ENCODE measurements at places on chromosomes 11 and 22. TPM values are rescaled to one million over a fixed set of nuclear protein-coding genes. Genes with fewer than 3 reads are reported as not detected.
A peak's percentile ranks its signal among the peaks of the same experiment; 100 is the strongest.

The FGF19 gene
- total RNA-seq: 0.34 TPM

DNA sequence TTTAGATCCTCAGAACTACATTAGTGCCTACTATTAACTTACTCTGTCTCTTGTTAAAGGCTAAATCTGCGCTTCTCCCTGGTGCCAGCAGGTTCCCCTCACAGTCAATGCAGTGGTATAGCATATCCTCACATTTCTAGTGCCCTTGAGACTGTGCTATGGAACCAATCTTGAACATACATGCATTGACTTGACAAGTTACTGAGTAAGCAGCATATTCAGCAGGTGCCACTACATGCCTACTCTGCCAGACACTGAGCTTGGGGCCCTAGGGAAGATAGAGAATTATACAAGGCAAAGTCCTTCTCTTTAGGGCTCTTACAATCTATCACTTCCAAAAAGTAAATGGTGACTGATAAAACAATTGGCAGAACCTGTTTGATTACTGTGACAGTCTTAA, 3.2 kb downstream of the FUT4 start:
- H3K4me1 ChIP-seq: peaks cover 35% of the 10 kb centered on the region
- H3K36me3 ChIP-seq: peaks cover 2% of the 10 kb centered on the region
- peaks cover 6% of the 10 kb centered on the region for H3K27me3 ChIP-seq
- no peak for DNase-seq
- no peak overlapping the region for H3K27ac ChIP-seq

- no peaks in the 10 kb centered on the region for H3K4me1 ChIP-seq
- no peaks in the 10 kb centered on the region for H3K36me3 ChIP-seq
- no peak overlapping the region for H3K4me3 ChIP-seq
- H3K27me3 ChIP-seq: no peaks in the 10 kb centered on the region
- H3K27ac ChIP-seq: no peak overlapping the region
- no peak for DNase-seq
Measured at GRCh38 chr11:39149214-39149613, 2310.2 kb downstream of the LRRC4C start.

DNA sequence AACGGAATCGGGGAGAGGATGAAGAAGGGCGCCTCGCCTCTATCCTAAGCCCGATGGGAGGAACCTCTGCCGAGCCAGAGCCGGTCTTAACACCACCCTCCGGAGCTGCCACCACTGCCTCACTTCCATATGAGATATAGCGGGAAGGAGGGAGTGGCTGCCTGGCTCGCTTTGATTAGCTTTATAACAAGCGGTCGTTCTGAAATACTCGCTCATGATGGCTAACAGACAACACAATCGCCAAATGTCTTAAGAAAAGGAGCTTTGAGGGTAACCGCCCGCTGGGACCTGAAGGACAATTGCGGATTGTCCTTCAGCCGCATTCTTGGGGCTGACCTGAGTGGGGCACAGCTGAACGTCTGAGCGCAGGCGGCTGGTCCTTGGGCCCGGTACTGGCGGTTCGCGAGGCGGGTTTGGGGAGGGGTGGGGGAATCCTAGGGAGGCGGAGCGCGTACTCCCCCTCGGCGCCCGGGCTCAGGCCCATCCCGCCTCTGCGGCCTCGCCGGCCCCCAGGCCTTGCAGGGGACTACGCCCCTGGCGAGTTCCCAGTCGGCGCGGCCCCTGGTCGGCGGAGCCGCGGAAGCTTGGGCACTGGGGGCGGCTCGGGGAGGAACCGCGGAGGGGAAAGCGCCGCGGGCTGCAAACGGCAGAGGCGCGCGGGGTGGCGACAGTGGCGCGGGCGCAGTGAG, at the start of gene PLAAT5:
Gene PLAAT5 (minus strand): TSS at position 617 of the 689 bp plus-strand sequence. CDS start 133 bp downstream, at position 484.
- no peak within 1 kb of the TSS for H3K27ac ChIP-seq
- peaks cover 47% of the 10 kb centered on the region for H3K27me3 ChIP-seq
- peak within 1 kb of the TSS; percentile 89 for H3K4me3 ChIP-seq
- peak; percentile 36 for DNase-seq

GRCh38 chr22:45911601-45912271, 65.2 kb downstream of the WNT7B start:
- H3K4me1 ChIP-seq: peaks cover 8% of the 10 kb centered on the region
- H3K27ac ChIP-seq: no peak overlapping the region
- H3K4me3 ChIP-seq: no peak overlapping the region
- H3K27me3 ChIP-seq: no peaks in the 10 kb centered on the region
- no peaks in the 10 kb centered on the region for H3K36me3 ChIP-seq

DNA sequence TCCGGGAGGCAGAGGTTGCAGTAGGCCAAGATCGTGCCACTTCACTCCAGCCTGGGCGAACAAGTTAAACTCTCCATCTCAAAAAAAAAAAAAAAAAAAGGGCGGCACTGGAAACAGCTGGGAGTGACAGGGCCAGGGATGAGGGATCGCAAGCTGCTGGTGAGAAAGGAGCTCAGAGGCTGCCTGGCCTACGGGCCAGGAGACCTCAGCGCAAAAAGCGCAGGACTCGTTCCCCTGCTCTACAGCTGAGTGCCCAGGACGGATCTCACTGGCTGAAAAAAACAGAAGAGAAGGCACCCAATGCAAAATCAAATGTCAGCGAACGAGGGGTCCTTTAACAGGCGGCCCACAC, 650 bp upstream of the NUP50 start:
- no peaks in the 10 kb centered on the region for H3K27me3 ChIP-seq
- peaks cover 50% of the 10 kb centered on the region for H3K4me1 ChIP-seq
- H3K4me3 ChIP-seq: peak overlapping the region; percentile 98
- DNase-seq: no peak

DNA sequence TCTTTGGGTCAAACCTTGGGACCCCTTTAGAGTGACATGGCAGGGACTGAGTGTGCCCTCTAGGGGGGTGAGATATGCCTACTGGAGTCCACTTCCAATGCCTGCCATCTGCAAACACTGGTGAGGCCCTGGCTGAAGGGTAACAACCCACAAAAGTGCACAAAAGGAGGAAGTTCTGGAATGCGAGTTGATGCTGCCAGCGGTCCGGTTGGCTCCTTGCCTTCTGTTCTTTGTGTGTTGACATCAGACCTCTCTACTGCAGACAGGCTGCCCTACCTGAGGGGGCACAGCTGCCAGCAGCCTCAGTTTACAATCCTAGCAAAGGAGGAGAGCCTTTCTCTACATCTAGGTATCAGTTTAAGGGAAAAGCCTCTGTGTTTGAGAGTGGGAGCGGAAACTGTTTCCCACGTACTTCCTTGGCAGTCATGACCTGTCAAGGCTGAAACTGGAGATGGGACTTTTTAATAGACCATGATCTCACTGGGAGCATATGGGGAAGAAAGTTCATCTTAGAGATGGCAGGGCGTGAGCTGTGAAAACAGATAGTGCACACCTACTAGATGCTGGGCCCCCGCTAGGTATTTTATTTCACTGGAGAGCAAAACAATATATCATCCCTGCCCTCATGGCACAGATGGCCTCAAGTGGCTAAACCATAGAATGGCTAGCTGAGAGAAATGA, 27.2 kb downstream of the BMAL1 start:
- H3K4me1 ChIP-seq: peaks cover 5% of the 10 kb centered on the region
- no peaks in the 10 kb centered on the region for H3K27me3 ChIP-seq
- DNase-seq: no peak

DNA sequence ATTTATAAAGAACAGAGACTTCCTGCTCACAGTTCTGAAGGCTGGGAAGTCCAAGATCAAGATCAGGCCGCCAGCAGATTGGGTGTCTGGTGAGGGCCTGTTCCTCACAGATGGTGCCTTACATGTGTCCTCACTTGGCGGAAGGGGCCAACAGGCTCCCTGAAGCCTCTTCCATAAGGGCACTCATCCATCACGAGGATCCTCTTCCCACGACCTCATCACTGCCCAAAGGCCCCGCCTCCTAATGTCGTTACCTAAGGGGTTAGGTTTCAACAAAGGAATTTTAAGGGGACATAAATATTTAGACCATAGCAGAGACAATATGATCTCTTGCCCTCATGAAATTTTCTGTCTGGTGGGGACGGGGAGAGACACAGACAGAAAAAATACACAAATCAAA, 18.6 kb downstream of the TP53AIP1 start:
- no peak for DNase-seq
- no peak overlapping the region for H3K27ac ChIP-seq
- no peak overlapping the region for H3K4me3 ChIP-seq
- H3K4me1 ChIP-seq: peaks cover 23% of the 10 kb centered on the region
- H3K36me3 ChIP-seq: no peaks in the 10 kb centered on the region

The BATF2 gene
- 0.30 TPM for total RNA-seq

DNA sequence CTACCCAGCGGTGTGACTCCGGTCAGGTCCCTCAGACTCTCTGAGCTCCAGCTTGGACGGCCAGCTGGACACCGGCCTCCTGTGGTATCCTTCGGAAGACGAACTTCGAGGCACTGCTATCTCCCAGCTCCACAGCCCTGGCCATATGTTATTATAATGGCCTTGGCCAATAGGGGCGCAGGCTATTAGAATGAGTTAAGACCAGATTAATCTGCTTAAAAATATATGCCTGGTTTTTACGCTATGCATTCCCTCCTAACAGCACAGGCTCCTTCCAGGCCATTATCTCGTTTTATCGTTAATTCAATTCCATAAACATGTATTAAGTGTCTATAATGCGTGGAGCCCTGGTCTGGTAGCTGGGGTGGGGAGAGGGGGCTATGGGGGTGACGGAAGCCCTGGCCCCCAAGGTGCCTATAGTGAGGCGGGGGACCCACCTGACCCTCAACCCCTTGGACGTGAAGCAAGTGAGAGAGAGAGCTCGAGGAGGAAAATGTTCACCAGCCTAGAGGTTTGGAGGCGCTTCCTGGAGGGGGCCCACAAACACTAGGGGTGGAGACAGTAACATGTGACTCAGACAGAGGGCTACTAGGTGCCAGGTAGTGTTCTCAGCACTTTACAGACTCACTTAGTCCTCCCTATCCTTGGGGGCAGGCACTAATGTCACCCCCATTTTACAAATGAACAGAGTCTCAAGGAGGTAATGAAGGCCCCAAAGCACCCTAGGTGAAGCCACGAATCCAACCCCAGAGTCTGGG, 37.5 kb upstream of the TCF20 start:
- H3K36me3 ChIP-seq: no peaks in the 10 kb centered on the region
- peaks cover 25% of the 10 kb centered on the region for H3K4me1 ChIP-seq
- DNase-seq: no peak
- H3K4me3 ChIP-seq: no peak overlapping the region
- no peak overlapping the region for H3K27ac ChIP-seq

DNA sequence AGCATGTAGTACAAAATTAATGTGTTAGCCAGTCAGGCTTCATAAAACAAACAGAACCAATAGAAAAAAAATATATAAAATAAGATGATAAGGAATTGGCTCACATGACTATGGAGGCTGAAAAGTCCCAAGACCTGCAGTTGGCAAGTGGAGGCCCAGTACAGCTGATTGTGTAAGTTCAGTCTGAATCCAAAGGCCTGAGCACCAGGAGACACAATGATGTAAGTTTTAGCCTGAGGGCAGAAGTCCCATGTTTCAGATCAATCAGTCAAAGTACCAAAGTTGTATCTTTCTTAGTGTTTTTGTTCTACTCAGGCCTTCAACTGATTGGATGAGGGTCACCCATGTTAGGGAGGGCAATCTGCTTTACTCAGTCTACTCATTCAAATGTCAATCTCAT, 14.3 kb upstream of the OR10D3 start:
- H3K27ac ChIP-seq: no peak overlapping the region
- H3K4me3 ChIP-seq: no peak overlapping the region
- peaks cover 27% of the 10 kb centered on the region for H3K4me1 ChIP-seq
- no peak for DNase-seq
- H3K36me3 ChIP-seq: no peaks in the 10 kb centered on the region

The ASCL2 gene
- total RNA-seq: not detected

DNA sequence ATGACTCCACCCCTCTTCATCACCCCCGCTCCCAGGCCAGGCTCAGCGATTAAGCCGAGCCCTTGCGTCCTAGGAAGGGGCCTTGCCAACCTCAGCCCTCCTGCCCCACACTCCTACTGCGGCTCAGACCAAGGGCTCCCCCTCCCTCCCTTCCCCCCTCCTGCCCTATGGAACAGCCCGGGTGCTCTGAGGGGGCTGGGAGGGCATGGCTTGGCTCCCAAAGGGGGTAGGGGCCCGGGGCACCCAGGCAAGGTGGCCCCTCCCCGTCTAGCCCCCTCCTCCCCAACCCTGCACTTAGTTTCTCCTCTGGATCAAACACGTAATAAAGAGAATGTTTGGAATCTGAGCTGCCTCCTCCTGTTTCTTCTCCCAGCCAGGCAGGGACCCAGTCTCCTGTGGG, 6.3 kb downstream of the RCOR2 start:
- H3K27ac ChIP-seq: no peak overlapping the region
- H3K4me1 ChIP-seq: peaks cover 43% of the 10 kb centered on the region
- no peak for DNase-seq
- peaks cover 10% of the 10 kb centered on the region for H3K27me3 ChIP-seq
- peaks cover 5% of the 10 kb centered on the region for H3K36me3 ChIP-seq
- peak overlapping the region; percentile 59 for H3K4me3 ChIP-seq

The NFRKB gene
- total RNA-seq: 58.6 TPM

The RANBP1 gene
- 469 TPM for total RNA-seq

The RCOR2 gene
- 107 TPM for total RNA-seq

- peak; percentile 36 for DNase-seq
- peaks cover 6% of the 10 kb centered on the region for H3K27me3 ChIP-seq
- peaks cover 17% of the 10 kb centered on the region for H3K4me1 ChIP-seq
- H3K4me3 ChIP-seq: no peak overlapping the region
Measured at GRCh38 chr11:116513894-116514293, 258.9 kb downstream of the BUD13 start.

All from neural crest cell (in vitro differentiated cells).